ENCODE measurements at places on chromosomes 16 and 17.

GRCh38 chr17:329784-330420 lies 22.7 kb downstream of the RPH3AL start:
- no peak for DNase-seq

DNA sequence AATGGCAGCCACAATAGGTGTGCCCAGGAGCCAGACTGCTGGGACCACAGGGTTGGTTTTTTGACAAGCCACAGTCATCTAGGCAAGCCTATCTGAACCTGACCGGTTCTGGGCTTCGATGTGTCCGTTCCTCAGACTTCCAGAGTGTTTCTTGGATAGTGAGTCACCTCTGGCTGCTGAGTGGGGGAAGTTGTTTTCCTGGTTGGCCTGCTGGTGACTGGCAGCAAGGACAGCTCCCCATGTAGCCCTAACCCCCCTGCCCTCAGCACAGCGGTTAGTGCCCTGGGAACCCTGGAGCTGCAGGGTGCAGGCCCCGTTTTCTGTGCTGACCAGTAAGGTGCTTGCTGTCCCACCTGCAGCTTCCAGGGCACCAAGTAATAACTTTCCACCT lies 65.5 kb downstream of the PLD6 start:
- DNase-seq, result no peak

GRCh38 chr17:51121620-51122472 lies 1.2 kb upstream of the SPAG9 start:
- DNase-seq, result peak; percentile 64

- no peak for DNase-seq
These were observed 89.1 kb downstream of the CDK5R1 start for GRCh38 chr17:32575852-32576251.

DNA sequence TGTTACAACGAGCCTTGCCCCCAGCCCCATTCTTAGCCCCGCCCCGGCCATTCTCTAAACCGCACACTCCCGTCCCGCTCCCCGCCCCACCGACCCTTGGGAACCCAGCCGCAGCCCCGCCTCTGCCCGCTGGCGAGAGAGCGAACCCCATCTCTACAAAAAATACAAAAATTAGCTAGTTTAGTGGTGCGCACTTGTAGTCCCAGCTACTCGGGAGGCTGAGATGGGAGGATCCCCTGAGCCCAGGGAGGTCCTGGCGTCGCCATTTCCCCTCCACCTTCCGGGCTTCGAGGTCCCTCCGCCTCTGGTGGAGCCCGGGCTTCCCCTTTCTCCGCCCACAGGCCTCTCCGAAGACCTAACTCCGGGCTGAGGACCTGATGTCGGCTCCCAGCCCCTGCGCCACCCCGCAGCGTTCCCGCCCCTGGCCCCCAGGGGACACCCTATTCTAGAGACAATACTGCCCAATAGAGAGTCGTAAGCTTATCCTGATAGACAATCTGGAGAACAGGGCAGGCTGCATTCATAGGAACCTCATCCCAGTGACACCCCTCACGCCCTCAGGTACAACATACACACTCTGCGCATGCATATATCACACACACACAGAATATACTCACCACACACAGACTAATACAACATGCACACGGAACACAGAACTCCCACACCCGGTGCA lies 480 bp upstream of the PROCA1 start:
- DNase-seq, result no peak

- no peak for DNase-seq
These were observed 14.4 kb upstream of the ALOX12 start for GRCh38 chr17:6981426-6981825.

- no peak for DNase-seq
These were observed 232.9 kb upstream of the CIBAR2 start for GRCh38 chr16:85345129-85345639.

- DNase-seq, result no peak
These were observed 310.6 kb downstream of the SEC14L1 start for GRCh38 chr17:77451245-77451893.

DNA sequence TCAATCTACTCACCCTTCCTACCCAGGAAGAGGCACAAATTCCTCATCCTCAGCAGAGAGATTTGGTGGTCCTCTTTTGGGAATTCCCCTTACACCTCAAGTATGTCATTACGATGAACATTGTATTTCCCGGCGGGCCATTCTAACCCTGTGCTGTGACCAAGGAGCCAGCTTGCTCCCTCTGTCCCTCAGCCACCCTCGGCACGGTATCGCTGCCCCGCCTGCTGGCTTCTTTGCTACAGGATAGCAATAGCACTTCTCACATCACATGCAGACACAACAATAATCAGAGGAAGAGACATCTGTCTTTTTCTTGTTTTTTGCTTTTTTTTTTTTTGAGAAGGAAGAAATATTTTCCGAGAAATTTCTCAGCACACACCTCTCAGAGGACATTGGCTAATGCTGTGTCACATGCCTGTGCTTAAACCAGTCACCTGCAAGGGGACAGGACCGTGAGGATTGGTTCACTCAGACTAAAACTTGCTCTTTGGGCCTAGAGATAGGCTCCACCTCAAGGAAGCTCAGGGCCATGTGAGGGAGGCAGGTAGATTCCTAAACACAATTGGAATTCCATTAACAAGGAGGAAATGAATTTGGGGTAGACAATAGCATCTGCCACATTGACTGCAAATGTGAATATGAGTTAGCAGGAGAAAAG lies 41.2 kb downstream of the TMC5 start:
- no peak for DNase-seq

DNA sequence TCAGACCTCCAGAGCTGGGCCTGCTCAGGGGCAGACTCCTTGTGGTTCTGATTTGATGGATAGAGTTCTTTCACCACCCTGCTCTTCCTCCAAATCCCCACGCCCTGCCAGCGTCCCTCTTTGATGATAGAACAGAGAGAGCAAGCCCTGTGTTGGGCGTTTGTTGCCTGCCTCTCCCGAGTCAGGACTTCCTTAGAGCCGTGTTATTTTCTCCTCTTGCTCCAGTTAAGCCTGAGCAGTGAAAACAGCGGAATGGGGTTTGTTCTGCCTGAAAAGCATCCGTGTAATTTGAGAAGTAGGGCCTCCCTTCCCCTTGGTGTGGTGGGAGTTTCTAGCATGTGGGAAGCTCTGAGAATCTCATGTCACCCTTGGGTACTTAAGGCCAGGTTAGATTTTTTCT lies 22.1 kb downstream of the TMEM94 start:
- DNase-seq, result no peak

DNA sequence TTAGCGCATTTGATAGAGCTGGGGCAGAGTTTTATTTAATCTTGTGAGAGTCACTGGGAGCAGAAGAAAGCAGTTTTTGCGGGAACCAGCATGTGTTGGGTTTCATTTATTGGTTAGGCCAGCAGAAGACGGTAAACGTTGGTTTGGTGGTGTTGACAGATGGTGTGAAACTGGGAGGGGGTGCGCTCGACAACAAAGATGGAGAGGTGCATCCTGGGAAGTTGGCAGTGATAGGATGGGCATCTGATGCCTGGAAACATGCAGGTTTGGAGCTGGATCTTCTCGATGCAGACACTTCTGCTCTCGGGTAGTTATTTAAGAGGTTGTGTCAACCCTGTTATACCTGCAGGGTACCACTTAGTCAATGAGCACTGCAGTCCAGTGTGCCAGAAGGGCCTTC lies 24.9 kb upstream of the CLEC18A start:
- no peak for DNase-seq

DNA sequence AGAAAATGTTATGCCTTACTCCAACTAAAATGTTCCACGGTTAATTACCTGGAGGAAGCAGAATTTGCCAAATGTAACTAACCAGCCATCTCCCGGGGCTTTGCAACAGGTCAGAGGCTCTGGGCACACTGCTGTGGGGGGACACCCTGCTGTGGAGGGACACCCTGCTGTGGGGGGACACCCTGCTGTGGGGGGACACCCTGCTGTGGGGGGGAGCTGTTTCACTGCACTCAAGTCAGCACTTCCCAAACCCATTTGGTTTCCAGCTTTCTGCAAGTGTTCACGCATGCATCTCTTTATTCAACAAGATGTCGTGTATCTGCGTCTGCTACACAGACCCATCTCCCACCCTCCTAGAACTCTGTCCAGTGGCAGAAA lies 239.5 kb downstream of the C16orf95 start:
- DNase-seq, result no peak

DNA sequence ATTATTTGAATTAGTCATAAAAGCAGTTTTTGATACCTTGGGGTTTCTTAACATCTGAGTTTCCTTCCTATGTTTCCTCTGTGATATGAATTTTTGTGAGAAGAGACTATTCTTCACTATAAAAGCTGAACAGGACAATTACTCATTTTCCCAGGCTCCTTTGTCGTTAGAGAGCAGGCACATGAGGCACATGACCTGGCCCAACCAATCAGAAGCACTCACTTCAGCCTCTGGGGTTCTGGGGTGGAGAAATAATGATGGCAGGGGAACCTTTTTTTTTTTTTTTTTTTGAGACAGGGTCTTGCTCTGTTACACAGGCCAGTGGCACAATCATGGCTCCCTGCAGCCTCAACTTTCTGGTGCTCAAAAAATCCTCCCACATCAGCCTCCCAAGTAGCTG lies 145.5 kb upstream of the ASIC2 start:
- DNase-seq, result no peak

GRCh38 chr17:76297436-76297835 lies 10.6 kb downstream of the QRICH2 start:
- no peak for DNase-seq

DNA sequence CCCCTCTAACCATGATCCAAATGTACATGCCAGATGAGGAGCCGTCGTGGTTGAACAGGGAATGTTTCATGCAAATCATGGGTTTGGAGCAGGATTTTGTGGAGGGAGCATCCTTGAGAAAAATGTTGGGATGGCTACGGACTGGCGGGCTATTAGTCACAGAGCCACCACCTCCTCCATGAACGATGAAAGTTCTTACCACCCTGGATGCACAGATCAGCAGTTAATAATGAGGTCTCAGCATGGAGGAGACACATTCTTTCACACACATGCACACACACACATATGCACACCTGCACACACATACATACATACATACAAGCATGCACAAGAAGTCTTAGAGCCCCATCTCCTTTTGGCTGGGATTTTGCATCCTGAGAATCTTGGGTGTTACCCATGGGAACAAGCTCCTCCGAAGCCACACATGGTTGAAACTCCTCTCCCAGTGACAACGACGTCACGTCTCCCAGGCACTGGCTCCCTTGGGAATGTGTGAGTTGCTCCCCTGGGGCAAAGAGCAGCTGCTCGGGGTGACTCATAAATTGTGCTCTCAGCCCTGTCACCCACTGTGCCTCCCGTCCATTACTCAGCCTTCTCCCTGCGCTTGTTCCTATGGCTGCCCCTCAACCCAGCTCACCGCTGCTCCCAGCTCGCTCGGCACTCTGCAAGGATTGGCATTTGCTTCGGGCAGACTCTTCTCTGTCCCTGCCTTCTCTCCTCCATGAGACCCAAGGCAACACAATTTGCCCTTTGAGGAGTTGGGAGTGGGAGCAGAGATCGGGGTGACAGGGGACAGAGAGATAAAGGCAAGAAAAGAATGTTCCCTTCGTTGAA lies 344.6 kb downstream of the SOX9 start:
- peak; percentile 7 for DNase-seq

- DNase-seq, result no peak
These were observed 19.7 kb upstream of the BRD7 start for GRCh38 chr16:50388496-50388895.

DNA sequence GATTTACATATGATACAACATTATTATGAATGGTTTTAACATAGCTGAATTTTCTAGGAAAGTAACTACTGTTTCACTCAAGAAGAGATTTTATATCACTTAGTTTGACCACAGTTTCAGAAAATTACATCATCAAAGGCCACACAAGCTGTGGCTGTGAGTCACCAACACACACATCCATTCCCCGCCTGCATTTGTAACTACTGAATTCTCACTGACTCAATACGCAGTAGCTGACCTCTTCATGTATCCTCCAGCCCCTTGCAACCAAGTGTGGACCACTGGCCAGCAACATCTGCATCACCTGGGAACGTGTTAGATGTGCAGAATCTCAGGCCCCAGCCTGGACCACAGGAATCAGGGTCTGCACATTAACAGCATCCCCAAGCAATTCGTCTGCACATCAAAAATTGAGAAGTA lies 197.6 kb downstream of the XYLT1 start:
- DNase-seq, result peak; percentile 83

DNA sequence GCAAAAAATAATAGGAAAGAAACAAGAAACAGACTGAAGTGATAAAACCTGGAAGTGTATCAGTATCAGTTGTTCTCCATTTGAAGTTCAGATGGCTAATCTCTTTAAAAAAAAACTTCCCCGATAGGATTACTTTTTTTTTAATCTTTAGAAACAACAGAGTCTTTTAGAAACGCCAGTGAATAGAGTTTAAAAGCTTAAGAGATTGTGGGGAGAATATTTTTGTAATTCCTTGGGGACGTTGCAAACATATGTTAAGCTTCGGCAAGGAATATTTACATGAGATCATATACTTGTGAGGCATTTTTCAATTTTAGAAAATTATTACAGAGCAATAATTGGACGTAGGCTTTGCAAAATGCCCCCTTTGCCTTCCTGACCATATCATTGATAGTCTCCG lies 13.2 kb downstream of the MAF start:
- DNase-seq, result no peak

- DNase-seq, result no peak
These were observed 26.3 kb downstream of the PMP22 start for GRCh38 chr17:15238676-15239422.

GRCh38 chr17:2214047-2214928 lies 89.3 kb downstream of the SMG6 start:
- peak; percentile 66 for DNase-seq

DNA sequence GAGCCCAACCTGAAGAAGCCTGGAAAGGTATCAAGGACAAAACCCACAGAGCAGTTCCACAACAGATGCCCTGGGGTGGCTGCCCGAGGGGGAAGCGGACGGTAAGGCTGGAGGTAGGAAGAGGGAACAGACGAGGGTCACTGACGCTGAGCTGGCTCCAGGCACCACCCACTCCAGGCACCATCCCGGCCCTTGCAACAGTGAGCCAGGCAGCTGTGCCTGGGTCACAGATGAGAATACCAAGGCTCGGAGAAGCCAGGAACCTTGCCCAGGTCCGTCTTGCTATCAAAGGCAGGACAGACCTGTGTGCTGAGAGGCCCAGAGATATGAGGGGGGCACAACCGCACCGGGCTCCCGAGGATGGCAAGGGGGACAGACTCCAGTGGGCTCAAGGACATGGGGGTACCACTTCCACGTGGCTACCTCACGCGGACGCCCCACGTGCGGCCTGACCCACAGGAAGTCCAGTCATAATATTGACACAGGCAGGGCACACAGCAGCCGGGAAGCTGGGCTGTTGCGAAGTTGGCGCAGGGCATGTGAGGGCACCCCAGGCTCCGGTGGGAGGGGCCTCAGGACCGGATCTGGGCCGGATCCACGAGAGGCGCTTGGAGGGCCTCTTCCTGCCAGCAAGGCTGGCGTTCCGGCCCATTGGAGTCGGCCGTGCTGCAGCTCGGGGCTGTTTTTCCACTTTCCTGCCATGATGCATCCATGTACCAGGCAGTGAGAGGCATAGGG lies 29.9 kb downstream of the PEMT start:
- no peak for DNase-seq

DNA sequence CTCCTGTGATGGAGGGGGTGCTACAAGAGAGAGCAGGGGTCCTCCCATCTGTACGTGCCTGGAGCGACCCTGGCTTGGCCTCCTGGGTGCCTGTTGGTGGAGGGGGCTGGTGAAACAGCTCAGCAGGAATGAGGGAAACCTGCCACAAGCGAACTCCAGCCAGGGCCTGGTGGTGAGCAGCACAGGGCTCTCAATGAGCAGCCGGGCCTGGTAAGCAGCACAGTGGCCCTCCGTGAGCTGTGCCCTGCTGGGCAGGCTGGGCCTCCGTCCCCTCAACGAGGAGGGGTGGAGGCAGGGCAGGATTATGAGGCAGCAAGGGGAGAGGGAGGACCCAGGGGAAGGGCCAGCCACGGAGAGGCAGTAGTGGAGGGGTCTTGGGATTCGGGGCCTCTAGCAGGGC lies 101.9 kb downstream of the SDK2 start:
- DNase-seq, result no peak

- DNase-seq, result no peak
These were observed 127.5 kb downstream of the CLEC16A start for GRCh38 chr16:11071829-11072228.

Data from fibroblast of skin of left quadriceps (primary cell).